ENCODE measurements at places on chromosomes 2 and 18.
A peak's percentile ranks its signal among the peaks of the same experiment; 100 is the strongest.

- no peak for DNase-seq
Observed at GRCh38 chr18:43396266-43396665, 119.0 kb upstream of the SYT4 start.

- no peak for DNase-seq
Observed at GRCh38 chr18:58669731-58670378, 1.4 kb upstream of the MALT1 start.

GRCh38 chr2:141856215-141856919, 274.4 kb downstream of the LRP1B start:
- DNase-seq = no peak

DNA sequence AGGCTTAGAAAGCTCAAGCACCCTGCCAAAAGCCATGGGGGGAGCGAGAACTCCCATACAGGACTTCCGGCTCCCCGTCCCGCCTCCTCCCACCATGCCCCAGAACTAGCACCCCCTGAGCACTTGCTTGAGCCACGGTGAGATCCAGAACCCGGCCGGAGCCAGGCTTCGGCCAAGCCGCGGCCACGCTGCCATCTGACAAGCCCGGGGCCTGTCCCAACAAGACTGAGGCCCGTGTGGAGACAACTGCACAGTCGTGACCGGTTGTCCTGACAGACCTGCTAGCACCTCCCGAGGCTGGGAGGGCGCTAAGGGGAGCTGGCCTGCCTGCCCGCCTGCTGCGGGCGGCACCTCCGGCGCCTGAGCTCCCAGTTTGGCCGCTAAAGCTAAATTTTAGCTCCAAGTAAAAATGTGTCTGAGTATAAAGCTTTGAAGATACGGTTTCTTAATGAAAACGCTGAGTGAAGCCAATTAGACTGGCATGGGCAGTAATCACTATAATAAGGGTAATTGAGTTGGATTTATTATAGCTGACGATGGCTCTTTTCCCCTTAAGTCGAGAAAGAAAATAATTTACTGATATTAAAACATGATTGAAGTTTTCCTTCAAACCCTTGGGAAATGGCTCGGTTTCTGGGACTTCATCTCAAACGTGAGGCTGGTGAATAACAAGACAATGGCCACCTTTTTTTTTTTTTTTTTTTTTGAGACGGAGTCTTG, 78.3 kb upstream of the ODC1 start:
- DNase-seq = no peak

GRCh38 chr2:31828891-31829290, 181.9 kb downstream of the MEMO1 start:
- no peak for DNase-seq

GRCh38 chr2:171319164-171319810, 114.5 kb downstream of the METTL8 start:
- DNase-seq = peak; percentile 66

DNA sequence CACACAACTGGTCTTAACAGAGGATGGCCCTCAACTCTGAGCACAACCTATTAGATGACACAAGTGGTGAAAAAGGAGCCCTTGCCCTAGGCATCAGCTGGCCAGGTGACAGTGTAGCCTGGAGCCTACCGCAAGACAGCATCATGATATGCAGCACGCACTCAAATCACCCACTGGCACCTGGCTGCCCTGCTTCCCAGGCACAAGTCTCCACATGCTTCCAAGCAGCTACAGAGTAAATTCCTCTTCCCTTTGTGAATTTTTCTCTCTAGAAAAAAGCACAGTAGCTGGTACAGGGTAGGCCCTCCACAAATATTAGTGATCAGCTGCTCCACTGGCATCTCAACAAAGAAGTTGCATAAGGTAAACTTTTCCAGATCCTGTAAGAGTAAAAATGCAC, 6.0 kb downstream of the FBXO15 start:
- no peak for DNase-seq

DNA sequence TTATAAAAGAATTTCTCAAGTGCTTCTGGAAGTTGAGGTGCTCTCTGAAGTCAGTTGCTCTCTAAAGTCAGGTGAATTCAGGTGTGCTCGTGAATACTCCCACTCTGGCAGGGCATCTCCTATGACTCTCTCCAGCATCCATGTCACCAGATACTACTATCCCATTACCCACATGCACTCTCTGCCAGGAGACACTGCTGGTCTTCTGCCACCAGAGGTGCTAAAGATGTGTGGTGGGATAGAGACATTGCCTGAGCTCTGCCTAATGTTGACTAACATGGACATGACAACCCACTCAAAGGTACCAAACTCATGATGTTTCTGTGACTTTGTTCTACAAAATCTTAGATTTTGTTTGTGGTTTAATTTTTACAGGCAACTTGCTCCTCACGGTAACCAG, 106.4 kb upstream of the HNRNPA3 start:
- DNase-seq = no peak

All from CD4-positive, alpha-beta T cell treated with Interleukin-15 for 4 hours (primary cell).